ENCODE measurements at places on chromosomes 3 and 15.

GRCh38 chr15:81029414-81030300 is 28.9 kb downstream of the TLNRD1 start:
- no peak for DNase-seq
- H3K27ac ChIP-seq = no peak overlapping the region
- no peaks in the 10 kb centered on the region for H3K27me3 ChIP-seq
- H3K4me1 ChIP-seq = peaks cover 11% of the 10 kb centered on the region
- H3K4me3 ChIP-seq = no peak overlapping the region

GRCh38 chr3:47421741-47422649 is 41.2 kb downstream of the PTPN23 start:
- H3K27me3 ChIP-seq = no peaks in the 10 kb centered on the region
- no peak overlapping the region for H3K4me3 ChIP-seq
- DNase-seq = no peak
- H3K27ac ChIP-seq = peak overlapping the region; percentile 98
- peaks cover 16% of the 10 kb centered on the region for H3K4me1 ChIP-seq
- H3K36me3 ChIP-seq = peaks cover 58% of the 10 kb centered on the region

- no peaks in the 10 kb centered on the region for H3K27me3 ChIP-seq
- peaks cover 42% of the 10 kb centered on the region for H3K4me1 ChIP-seq
- DNase-seq = no peak
- no peak overlapping the region for H3K4me3 ChIP-seq
- no peak overlapping the region for H3K27ac ChIP-seq
Observed at GRCh38 chr15:101288905-101289513, 6.0 kb downstream of the SNRPA1 start.

- no peak for DNase-seq
- peaks cover 32% of the 10 kb centered on the region for H3K36me3 ChIP-seq
- H3K27me3 ChIP-seq = no peaks in the 10 kb centered on the region
- H3K27ac ChIP-seq = peak overlapping the region; percentile 21
- peaks cover 71% of the 10 kb centered on the region for H3K4me1 ChIP-seq
- H3K4me3 ChIP-seq = peak overlapping the region; percentile 63
Observed at GRCh38 chr15:31330836-31331235, 4.2 kb downstream of the KLF13 start.

DNA sequence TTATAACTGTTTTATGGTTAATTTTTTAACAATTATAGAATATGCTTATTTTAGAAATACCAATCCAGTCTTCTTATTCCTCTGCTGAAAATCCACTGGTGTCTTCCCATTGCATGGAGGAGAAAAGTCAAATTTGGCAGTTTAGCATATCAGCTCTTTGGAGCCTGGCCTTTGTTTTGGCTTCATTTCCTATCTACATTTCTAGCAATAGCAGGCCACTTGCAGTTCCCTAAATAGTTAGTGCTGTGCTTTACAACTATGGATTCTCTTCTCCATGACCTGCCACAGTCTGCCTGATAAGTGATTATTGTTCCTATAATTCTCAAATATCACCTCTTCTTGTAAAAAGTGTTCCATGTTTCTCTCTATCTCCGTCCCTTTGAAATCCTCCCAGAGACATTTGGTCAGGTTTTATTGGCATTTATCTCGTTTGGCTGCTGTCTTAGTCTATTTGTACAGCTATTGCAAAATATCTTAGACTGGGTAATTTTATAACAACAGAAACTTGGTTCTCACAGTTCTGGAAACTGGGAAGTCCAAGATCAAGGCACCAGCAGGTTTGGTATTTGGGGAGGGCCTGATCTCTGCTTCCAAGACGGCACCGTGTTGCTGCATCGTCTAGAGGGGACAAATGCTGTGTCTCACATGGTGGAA is 8.2 kb upstream of the SEC22A start:
- no peaks in the 10 kb centered on the region for H3K4me1 ChIP-seq
- DNase-seq = no peak
- H3K4me3 ChIP-seq = no peak overlapping the region
- H3K27ac ChIP-seq = no peak overlapping the region
- peaks cover 1% of the 10 kb centered on the region for H3K27me3 ChIP-seq
- H3K36me3 ChIP-seq = no peaks in the 10 kb centered on the region

Data from activated B cell treated with CpG ODN at 0.5 μM for 24 hours (primary cell).